ENCODE measurements at places on chromosomes 4 and X.

DNA sequence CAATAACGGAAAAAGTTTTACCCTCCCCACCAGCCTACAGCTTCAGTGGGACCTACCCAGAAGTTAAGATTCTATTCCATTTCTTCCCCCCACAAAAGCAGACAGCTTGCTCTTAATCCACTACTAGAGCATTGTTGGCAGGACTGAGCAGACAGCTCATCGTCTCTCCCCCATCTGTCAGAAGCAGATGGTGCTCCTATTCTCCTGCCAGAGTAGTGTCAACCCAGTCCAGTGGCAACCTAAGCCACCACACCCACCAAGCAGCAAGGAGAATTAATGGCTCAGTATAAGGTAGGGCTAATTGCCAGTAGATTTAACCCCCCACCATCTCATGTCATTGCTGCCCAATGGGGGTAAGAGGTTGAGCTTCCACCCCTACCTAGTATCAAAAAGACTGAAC, 62.0 kb downstream of the AWAT2 start:
- DNase-seq = no peak

GRCh38 chr4:30716681-30717207, 3.4 kb upstream of the PCDH7 start:
- peak; percentile 20 for DNase-seq

DNA sequence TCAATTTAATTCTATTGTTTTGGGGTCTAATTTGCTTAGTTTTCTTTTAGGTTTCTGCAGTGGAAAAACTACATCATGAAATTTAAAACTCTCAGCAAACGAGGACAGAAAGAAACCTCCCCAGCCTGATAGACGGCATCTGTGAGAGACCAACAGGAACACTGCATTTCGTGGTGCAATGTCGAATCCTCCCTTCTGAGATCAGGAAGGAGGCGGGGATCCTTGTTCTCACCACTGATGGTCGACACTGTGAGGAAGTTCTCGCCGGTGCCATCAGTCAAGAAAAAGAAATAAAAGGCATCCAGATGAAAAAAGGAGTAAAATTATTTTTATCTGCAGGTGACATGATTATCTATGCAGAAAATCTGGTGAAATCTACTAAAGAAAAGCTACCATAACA, 16.5 kb downstream of the GAK start:
- DNase-seq = no peak

DNA sequence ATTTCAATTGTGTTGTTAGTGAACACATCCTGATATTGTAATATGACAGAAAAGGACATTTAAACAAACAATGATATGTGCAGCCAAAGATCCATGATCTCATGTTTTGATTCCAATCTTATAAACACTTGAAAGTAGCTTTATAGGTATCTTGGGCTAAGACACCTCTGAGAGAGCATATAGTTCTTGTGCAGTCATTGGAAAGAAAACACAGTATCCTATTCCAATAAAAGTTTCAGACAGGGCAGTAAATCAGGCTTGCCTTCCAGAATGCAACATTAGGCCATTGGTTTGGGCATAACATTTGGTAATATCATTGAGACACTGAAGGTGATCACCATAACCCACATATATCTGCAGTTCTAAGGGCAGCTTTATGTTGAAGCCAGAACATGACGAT, 188.3 kb upstream of the HCCS start:
- no peak for DNase-seq

DNA sequence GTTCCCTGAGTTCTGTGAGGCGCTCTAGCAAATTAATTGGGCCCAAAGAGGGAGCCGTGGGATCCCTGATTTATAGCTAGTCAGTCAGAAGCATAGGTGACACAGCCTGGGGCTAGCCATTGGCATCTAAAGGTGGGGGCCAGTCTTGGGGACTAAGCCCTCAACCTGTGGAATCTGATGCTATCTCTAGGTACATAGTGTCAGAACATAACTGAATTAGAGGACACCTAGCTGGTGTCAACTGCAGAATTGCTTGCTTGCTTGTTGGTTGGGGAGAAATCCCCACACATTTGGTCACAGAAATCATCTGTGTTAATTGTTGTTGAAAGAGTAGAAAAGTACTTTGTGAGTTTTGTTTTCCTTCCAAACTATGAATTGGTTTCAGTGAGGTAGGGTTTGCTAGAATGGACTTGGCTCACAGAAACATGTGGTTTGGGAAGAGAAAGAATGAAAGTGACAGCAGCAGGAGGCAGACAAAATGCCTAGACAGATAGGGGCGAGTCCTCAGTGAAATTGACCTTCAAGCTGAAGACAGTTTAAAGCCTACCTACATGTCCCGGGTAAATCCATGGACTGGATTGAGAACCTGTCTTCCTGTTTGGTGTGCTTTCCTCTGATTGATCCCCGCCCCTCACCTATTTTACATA, 12.8 kb upstream of the GPR82 start:
- DNase-seq = no peak

DNA sequence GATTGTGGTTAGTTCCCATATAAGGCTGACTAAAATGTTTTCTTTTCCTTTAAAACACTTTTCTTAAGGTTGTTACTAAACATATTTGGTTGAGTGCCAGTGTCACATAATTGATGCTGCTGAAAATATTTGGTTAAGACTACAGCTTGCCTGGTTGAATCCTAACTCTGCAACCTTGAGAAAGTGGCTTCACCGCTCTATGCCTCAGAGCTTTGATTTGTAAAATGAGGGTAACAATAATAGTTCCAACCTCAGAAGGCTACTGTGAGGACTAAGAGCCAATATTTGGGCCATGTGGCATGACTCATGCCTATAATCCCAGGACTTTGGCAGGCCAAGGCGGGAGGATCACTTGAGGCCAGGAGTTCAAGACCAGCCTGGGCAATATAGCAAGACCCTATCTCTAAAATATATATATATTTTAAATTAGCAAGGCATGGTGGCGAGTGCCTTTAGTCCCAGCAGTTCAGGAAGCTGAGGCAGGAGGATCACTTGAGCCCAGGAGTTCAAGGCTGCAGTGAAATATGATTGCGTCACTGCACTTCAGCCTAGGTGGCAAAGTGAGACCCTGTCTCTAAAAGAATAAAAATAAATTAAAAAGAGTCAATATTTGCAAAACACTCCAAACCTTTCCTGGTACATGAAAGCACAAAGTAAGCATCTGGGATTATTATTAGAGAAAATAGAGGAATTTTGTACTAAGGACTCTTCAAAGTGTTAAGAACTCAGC, 7.1 kb upstream of the NEIL3 start:
- no peak for DNase-seq

DNA sequence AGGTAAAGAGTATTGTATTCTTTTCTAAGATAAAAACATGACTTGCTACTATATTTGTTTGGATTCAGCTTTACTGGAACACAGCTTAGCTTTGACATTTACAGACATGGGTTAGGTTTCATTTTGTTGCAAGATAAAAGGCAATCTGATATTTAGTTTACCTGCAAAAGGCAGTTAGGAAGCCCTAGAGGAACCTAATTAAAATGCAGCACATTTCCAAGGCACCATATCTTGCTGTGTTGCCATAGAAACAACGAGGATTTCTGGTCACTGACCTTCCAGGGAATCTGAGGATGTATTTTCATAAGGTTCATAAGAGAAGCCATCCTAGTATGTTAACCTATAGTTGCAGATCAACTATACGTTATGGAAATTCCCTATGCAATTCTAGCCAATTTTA, 116.0 kb downstream of the SNCA start:
- DNase-seq = no peak

- DNase-seq = peak; percentile 19
Measured at GRCh38 chr4:35963974-35964515, 280.3 kb downstream of the ARAP2 start.

GRCh38 chr4:7136351-7136750, 56.0 kb upstream of the SORCS2 start:
- no peak for DNase-seq

DNA sequence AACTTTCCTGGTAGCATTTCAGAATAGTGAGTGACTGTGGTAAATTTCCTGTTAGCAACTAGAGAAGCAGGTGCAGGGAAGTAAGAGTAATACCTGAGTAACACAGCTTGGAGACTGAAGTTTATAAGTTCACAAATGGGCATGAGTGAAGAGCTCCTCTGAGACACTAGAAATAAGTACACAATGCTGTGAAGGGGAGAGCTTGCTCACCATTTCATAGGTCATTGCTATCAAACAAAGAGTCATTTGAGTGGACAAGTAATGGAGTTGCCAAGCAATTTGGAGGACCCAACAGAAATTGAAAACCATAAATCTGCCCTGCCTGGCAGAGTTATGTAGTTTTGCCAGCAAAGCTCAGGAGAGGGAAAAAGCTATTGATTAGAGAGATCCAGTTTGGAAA, 523.6 kb downstream of the TRAM1L1 start:
- no peak for DNase-seq

GRCh38 chr4:40377512-40378365, 42.6 kb downstream of the CHRNA9 start:
- DNase-seq = peak; percentile 49

DNA sequence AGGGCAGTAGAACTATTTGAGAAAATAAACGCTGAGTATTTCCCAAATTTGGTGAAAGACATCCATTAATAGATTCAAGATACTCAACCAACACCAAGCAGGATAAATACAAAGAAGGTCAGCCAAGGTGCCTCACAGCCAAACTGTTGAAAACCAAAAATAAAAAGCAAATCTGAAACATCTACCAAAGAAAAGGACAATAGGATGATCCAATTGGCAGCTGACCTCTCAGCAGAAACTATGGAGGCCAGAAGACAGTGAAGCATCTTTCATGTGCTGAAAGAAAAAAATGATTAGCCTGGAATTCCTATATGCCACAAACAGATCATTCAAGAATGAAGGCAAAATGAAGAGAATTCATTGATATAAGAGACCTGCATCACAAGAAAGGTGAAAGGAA, 44.9 kb downstream of the USP46 start:
- DNase-seq = no peak

DNA sequence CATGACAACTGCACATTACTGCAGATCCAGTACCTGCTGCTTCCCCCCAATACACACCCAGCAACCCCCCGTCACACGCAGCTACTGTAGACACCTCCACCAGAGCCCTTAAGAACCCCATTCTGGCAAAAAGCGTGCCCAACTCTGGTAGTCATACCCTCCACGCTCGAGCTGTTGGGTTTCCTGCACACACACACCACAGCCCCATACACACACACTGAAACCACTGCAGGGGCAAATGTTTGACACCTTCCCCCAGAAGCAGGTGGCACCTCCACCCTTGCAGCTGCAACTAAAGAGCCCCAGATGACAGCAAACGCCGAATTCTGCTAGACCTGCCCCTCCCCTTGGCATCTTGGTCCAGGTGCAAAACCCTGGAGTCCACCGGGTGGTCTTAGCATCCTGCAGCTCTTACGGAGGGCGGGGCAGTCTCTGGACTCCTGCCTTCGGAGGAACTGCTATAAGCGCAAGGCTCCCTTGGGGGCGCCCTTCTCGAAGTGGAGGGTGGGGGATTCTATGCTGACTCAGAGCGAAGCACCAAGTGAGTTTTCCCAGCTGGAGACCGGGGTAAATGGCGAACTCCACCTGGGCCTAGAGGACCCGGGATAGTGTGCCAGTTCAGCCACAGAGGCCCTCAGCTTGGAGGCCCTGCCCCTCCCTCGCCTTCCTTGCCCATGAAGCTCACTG, 1.5 kb downstream of the FRMPD3 start:
- DNase-seq = no peak

DNA sequence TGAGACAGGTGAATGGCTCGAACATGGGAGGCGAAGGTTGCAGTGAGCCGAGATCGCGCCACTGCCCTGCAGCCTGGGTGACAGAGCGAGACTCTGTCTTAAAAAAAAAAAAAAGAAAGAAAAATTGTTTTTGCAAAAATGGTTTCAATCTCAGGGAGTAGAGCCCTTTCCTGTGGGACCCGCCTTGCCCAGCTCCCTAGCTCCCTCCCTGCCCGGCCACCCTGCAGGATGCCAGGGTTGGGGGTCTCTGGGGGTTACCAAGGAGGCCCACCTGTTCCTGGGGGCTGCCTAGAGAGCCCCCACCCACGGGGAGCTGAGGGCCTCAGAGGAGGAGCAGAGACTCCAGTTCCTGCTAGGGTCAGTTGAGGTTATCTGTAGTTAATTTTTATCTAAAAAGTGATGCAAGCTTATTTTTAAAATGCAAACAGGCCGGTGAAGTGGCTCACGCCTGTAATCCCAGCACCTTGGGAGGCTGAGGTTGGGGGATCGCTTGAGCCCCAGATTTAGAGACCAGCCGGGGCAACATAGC, 18.7 kb upstream of the PLCXD1 start:
- no peak for DNase-seq

- DNase-seq = peak; percentile 54
Measured at GRCh38 chr4:165312506-165312905, 15.0 kb upstream of the MSMO1 start.

- no peak for DNase-seq
Measured at GRCh38 chr4:125626946-125627345, 312.2 kb downstream of the FAT4 start.

- DNase-seq = no peak
Measured at GRCh38 chrX:131237363-131237762, 51.7 kb downstream of the IGSF1 start.

- DNase-seq = no peak
Measured at GRCh38 chrX:18721683-18722499, 14.4 kb downstream of the PPEF1 start.

DNA sequence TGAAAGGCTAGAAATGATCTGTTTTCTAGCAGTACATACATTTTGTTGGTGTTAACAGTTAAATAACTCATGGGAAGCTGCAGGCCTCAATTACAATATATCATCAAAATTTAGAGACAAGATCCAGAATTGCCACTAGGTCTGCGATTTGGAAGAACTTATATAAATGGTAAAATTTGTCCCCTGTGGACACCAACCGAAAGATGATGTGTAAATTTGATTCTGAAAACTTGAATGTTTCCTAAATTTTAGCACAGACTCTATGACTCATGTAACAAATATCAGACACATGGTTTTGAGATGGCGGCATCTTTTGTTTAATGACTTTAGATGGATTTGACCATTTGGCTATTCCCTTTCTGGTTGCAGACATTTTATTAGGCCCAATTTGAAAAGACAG, 6.0 kb upstream of the HPGDS start:
- no peak for DNase-seq

GRCh38 chrX:108018656-108019381, 26.0 kb upstream of the VSIG1 start:
- peak; percentile 12 for DNase-seq

GRCh38 chr4:48912349-48912748, 5.8 kb upstream of the OCIAD2 start:
- peak; percentile 50 for DNase-seq

GRCh38 chr4:2361366-2362265, 56.8 kb downstream of the ZFYVE28 start:
- no peak for DNase-seq

- DNase-seq = no peak
Measured at GRCh38 chr4:168716406-168717129, 219.7 kb downstream of the PALLD start.

- no peak for DNase-seq
Measured at GRCh38 chr4:32506067-32506466, 1785.9 kb downstream of the PCDH7 start.

- no peak for DNase-seq
Measured at GRCh38 chr4:171308661-171309060, 504.5 kb upstream of the GALNTL6 start.

DNA sequence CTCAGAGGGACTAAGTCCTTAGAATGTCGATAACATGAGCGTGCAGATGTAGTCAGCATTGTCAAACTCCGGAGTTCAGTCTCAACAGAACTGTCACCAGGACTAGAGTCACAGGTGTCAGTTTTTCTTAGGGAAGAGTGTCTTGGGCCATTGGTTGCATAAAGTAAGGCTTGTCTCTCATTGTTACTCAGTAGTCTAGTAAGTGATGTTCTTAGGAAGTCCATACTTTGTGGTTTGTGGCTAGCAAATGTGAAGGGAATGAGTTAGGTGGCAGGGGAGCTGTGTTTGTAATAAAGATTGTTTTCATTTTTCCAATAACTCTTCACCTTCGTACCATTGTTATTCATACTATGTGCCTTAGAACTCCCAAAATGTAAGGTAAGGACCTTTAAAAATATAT, 119.6 kb downstream of the AFF2 start:
- DNase-seq = peak; percentile 5
